Activated naive CD4-positive, alpha-beta T cell treated with anti-CD3 and anti-CD28 coated beads, Interleukin-2, amount 50 U/mL, for 16 hours (primary cell): ENCODE measurements at places on chromosomes 12 and 14.

DNA sequence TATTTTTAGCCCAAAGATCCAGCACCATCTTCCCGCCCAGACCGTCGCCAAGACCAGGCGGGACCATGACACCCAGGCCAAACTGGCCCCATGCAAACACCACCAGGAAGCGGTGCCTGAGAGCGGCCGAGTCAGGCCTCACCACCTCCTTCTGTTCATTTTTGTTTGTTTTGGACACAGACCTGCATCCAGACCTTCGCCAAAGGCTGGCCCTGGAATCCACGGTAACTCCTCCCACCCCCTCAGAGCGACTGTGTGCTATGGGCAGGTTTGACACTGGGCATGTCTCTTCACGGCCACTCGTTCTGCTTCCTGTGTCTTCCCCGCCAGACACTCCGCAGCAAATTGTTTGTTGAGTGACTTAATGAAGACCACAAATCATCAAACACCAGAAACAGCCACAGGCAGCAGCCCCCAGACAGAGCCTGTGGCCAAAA, 47.1 kb downstream of the NCOR2 start:
- no peak for DNase-seq

DNA sequence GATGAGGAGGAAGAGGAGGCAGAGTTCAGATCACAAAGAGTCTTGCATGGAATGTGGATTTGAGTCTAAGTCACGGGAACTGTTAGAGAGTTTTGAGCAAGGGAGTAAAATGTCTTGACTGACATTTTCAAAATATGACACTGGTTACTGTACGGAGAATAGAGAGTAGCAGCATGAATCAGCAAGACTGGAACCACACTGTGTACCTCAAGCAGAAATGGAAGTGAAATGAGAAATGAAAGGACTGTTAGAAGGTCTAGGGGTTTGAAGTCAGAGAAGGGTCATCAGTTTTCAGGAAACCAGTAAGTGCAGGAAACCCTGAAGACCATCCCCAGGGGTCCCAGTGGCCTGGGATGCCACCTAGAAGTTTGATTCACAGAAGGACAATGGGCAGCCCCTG, 236.3 kb downstream of the GALC start:
- DNase-seq: no peak

DNA sequence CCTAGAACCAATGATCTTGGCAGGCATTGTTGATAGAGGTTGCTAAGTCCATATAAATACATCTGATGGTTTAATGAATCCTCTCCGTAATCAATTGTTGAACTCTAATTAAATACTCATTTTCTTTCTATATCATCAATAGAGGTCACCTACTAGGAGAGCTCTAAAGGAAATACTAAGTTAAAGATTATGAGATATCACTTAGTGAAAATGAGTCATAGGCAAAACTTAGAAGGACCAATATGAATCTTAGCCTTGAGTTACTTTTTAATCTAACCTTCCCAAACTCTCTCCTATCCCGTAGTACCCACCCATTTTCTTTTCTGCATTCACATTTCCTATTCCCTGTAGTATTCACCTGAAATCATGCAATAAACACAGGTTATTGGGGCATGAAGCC, 50.2 kb downstream of the MBIP start:
- no peak for DNase-seq

GRCh38 chr12:104480012-104480411, 23.3 kb downstream of the CHST11 start:
- no peak for DNase-seq

- no peak for DNase-seq
These were observed 223.2 kb upstream of the FAR2 start for GRCh38 chr12:28925719-28926376.

- no peak for DNase-seq
These were observed 19.1 kb downstream of the BCL7A start for GRCh38 chr12:122040579-122041386.

DNA sequence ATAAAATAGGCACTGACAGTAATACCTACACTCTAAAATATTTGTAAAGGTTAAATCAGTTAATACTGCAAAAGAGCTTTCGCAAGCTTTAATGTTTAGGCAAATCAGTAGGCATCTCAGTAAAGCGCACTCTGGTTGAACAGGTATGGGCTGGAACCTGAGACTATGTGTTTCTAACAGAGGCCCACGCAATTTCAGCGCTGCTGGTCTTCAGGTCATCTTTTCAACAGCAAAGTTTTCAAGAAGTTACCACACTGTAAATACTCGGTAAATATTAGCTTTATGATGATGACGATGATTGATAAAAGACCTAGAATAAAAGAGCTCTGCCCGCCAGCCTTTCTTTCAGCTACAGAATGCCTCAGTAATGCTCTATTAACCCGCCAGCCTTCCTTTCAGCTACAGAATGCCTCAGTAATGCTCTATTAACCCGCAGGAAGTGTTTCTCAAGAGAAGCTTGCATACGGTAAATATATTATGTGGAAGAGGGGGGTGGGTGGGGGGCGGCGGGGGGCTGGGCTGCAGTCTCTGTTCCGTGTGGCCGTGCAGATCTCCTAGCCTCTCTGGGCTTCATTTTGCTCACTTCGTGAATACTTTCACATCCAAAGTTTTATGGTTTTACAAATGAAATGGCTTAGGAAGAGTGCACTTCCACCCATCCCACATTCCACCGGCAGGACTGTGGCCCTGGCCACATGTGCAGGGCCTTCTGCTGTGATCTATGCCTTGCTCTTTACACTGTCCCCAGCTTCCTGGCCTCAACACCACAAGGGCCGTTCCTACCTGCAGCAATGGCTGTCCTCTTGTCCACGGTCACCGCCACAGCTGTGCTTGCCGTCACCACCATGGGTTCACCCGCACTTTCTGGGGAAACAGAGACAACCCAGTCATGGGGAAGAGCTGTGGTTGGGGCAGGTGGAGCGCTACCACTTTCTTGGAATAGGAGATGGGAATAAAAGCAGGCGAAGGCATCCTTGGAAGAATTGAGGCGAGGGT, 19.9 kb downstream of the LRTM2 start:
- no peak for DNase-seq

GRCh38 chr12:32030676-32031075, 71.5 kb downstream of the RESF1 start:
- DNase-seq: no peak
